ENCODE measurements at places on chromosomes 5 and 9.

- DNase-seq: no peak
Measured at GRCh38 chr5:118377420-118377819, 610.9 kb downstream of the DTWD2 start.

DNA sequence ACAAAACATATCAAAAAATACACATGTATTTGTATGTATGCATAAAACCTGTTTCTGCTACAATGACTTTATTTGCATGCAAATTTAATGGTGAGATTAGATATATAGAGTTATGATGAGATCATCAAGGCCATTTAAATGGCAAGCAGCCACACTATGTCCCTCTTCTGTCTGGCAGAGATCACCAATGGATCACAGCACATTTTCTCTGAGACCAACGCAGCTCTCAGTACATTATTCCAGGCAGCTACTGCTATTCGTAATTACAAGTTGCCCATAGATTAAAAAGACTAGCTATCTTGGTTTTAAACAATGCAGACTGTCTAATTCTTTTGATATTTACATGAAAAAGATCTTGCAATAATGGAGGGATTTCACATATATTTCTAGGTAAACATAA is 629.5 kb downstream of the PDE4D start:
- no peak for DNase-seq

GRCh38 chr9:1200847-1201251 is 150.7 kb downstream of the DMRT2 start:
- DNase-seq: no peak

GRCh38 chr5:92568522-92568921 is 1012.5 kb downstream of the NR2F1-AS1 start:
- no peak for DNase-seq

GRCh38 chr5:119385136-119385535 is 29.3 kb downstream of the TNFAIP8 start:
- DNase-seq: no peak

GRCh38 chr9:8262625-8263622 is 463.3 kb upstream of the DMAC1 start:
- DNase-seq: no peak

DNA sequence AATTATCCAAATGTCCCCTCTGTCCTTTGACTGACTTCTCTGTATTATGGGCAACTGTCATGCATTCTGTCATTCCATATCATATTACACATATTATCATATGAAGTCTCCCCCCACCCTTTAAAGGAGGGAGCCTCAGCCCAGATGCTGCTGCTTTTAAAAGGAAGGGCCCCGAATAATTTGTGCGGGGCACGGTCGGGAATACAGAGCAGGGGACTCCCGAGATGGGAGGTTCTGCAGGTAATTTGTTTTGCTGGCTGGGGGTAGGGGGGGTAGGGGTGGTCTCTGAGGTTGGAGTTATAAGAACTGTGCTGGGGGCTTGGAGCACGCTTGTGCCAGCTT is 10.1 kb upstream of the LHX2 start:
- no peak for DNase-seq

DNA sequence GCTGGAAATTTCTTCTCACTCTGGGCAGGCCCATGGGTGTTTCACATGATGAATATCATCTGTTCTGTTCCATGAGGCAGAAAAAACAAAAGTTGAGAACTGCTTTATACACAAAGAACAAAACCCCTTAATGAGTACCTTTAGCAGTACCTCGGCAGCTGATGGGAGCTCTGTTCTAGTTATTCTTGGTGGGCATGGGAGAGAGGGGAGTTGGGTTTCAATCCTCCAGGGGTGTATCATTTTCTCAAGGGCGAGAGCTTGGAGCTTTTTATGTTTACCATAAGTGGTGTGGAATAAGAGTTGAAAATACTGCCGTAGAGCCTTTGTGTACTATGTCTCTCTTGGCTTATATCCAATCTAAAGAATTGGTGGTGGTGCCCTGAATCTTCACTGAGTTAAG is 103.3 kb upstream of the ZNF608 start:
- no peak for DNase-seq

DNA sequence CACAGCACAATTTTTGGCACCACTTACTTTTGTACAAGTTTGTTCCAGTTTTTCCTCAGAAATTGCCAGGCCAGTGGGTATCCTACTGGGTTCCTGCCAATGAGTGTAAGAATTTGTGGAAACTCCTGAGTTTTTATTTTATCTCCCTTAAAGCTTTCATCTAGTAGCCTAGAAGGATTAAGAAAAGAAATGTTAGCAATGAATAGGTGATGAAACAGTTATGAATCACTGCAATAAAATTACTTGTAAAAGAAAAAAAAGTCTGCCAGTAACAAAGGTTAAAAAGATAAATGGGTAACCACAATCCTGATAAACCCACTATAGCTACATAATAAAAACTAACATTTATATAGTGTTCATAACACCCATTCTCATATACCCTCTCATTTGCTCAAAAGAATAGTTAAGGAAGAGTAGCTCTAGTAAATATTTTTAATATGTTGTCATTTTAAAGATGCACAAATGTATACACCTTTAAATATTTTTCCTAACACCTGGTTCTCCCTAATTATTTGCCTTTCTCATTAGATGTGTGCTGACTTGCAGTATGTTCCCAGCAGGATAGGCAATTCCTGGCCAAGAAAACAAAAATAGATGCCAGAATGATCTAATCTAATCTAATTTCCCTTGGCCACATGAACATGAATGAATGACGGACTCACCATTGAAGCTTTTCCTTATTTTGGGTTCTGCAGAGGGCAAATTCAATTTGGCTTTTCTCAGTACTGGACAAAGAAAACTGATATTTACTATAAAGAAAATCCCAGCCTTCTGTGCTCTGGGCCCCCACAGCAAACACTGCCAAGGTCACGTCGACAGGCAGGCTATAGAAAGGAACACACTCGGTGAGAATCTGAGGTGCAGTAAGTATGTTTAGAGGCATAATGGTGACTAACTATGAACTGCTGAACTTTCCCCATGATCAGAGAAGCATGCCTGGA is 26.4 kb downstream of the ERAP1 start:
- no peak for DNase-seq

GRCh38 chr9:76985581-76985980 is 33.9 kb upstream of the FOXB2 start:
- no peak for DNase-seq

DNA sequence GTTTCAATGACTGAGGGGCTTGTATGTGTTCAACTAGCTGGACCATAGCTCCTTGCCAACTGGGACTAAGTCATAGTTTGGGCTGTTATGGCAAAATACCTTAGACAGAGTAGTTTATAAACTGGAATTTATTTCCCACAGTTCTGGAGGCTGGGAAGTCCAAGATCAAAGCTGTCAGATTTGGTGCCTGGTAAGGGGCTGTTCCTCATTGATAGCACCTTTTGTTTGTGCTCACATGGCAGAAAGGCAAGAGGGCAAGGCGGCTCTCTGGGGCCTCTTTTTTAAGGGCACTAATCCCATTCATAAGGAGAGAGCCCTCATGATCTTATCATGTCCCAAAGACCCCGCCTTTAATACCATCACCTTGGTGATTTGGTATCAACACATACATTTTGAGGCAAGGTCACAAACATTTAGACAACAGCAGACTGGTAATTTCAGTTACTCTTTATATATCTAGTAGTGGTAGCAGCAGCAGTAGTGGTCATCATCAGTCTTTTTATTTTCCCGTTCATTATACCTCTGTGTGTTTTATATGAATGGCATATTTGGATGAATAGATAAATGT is 477.0 kb downstream of the CCDC171 start:
- DNase-seq: no peak

DNA sequence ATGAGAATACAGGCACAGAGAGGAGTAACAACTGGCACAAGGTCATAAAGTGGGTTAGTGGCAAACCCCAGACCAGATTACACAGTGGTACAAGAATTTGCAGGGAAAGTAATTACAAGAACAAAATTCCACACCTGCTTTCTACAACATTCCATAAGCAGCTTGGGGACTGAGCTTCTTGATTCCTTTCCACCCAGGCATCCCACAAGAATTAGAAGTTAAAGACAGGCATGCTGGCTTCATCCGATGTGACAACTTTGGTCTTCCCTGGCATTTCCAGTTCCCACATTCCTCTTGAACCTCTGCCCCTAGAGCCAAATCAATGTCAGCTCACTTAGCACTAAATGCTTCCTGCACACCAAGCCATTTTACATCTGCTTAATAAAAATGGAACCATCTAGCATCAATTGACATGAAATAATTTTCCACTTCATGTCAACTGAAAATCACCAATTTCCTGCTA is 435.8 kb upstream of the PAPPA start:
- DNase-seq: no peak

- DNase-seq: no peak
Measured at GRCh38 chr5:11602298-11602697, 301.9 kb downstream of the CTNND2 start.

DNA sequence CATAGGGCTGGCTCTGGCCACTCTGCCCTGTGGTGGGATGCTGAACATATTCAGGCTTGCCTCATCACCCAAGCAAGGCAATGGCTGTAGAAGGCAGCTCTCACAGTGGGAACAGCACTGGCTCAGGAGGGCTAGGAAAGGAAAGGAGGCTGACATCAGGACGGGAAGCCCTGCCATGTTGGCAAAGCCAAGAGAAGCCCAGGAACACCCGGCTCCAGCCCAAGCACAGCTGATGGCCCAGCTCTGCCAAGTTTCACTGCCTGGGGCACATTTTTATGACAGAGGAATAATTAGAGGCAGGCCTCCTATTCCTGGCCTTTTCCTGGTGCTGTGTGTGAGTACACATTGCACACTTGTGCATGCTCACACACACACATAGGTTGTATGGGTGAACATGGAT is 163.6 kb upstream of the SMIM23 start:
- no peak for DNase-seq

Data from common myeloid progenitor, CD34-positive (primary cell).